ENCODE measurements at places on chromosomes 3 and 15.

DNA sequence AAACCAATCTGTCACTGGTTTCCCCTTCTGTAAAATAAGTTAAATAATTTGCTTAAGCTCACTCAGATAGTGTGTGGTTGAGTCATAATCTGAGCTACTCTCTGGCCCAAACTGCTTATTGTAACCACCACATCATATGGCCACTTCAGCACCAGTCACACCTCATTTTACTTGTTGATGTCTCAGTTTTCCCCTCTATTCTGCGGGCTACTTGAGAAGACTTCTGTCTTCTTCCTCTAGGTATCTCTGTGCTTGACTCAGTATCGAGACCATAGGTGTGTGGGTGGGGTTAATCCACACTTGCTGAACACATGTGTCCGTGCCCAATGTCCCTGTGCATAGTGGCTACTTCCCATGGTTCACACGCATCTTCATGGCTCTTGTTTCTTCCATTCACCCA, 32.9 kb downstream of the CRYGS start:
- DNase-seq, result peak; percentile 5

DNA sequence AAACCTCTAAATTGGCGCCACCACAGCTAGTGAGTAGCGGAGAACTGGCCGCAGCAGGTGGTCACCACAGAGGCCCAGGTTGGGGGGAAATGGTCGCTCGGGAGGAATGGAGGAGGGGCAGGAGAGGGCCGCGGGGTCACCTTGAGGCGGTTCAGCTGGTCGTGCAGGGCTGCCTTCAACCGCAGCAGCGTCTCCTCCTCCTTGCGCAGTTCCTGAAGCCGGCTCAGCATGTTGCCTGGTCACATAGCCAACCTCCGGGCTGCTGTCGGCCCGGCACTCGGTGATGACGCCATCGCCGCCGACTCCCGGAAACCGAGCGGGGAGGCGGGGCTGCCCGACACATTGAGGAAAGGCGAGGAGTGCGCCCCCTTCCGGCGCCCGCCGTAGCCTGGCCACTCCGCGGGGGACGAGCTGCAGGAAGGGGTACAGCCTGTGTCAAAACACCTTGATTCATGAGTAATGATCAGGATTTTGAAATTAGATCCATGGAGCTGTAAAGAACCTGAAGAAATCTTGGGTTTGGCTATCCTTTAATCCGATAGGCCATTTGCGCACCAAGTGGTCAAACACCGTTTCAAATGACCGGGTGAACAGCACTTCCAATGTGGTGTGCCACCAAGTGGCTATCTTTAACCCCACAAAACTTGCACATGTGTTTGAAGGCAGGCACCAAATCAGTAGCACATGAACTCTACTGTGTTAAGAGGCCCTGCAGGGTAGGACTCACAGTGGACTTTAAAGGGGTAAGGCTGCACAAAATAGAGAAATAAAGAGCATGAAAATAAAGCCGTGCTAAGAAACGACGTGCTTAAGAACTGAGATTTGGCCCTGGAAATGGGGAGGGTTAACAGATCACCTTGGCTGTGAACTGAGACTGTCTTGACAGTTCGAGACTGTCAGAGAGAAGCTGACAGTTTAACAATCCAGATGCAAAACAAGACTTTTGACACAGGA, at the start of gene SNAPC5:
Gene SNAPC5, minus strand, starts transcription at position 261 of the 954 bp plus-strand sequence. Its CDS starts 31 bp downstream, at position 230.
- peak; percentile 98 for DNase-seq

DNA sequence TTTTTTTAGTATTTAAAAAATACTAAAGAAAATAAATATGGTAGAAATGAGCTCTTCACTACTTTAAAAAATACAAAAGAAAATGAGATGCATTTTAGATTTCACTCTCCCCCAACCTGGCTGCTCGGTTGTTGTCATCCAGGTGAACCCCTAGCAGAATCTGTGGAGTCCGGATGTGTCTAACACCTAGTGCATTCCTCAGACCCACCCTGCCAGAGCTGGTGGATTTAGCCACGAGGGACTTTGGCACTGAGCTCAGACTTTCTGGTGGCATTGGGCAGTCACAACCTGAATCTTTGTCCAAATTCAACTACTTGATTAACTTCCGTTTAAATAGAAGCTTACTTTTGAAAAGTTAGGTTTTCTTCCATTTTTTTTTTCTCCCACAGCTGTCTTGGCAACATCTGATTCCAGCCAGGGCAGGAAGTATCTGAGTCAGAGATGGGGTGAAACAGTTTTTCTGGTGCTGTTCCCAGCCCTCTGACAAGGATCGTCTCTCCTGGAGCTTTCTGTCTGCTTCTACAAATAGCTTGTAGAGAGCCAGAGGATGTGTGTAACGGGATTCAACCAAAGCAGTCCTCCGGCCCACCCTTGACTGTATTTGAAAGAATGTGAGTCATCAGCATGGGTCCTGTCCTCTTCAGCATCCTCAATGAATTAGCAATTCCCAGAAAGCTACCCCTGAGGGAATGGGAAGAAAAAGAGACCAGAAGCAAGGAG, 301.8 kb upstream of the MCTP2 start:
- DNase-seq, result no peak

DNA sequence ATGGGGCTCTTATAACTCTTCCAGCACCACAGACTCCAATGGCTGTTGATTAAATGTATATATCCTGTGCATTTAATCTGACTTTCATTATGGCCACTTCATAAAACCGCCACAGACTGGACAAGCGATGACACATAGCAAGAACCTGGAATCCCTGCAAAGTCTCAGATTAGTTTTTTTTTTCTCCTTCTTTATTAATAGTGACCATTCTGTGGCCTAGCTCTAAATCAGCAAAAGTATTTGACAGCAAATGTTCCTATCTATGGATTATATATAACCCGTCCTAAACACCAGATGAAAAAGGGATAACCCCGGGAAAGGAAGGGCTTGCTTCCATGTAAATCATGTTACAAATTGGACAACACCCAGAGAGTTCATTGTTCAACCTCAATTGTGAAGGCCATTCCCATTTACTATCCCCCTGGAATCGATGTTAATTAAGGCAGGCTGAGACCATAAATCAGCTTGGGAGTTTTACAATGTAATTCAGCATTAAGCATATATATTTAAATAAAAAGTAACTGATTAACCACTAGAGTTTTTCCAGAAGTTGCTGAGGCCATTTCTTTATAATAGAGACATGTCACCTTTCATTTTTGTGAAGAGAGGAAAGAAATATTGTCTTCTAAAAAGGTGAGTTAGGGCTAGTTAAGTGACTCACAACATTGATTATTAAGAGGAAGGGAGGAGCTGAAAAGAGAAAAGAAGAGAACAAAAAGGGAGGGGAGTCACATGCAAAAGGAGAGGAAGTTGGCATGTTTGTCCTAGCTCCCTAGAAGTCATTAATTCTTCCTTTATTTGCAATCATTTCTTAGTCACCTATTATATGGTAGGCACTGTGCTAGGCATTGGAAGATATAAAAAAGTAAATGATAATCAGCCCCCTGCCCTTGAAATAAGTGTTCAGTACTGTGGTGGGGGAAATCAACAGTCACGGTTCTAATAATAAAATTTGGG, 26.2 kb downstream of the ALDH1A2 start:
- no peak for DNase-seq

DNA sequence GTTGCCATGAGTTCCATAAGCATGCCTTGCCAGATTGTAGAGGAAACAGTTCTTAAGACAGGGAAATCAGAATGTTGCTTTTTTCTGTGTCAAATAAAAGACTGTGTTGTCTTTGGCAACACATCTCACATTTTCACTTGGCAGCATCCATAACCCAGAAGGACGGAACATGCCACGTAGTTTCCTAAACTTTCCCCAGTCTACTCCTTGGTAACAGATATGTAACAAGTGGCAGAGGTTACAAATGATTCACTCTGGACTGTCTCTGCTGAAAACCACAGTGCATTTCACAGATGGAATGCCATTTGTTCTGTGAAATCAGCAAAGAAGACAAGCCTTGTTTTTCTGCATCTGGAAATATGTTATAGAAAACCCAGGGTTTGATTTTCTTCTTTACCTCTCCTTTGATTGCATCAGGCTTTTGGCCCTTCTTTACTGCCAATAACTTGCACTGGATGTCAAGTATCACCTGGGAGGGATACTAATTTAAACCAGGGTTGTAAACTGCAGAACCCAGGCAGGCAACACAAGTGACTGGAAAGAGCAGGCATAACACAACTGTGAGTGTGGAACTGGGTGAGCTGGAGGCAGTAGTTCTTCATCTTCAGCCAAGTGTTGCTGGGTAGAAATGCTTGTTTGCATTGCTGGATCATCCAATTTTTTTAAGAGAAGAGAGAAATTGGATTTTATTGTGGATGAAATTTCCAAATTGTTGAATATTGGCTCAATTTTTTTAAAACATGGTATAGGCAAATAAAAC, 124.4 kb upstream of the FOXB1 start:
- DNase-seq, result no peak

Measured in T-helper 2 cell treated with Interferon-gamma antibody and Interleukin-4, amounts not matched to agents 5 μg/mL and 100 μg/mL, for 36 hours (primary cell).